LHCN-M2 (cell line): ENCODE measurements at places on chromosomes 2 and 18. TPM values are rescaled to one million over a fixed set of nuclear protein-coding genes. Genes with fewer than 3 reads are reported as not detected.

The LYG2 gene
- total RNA-seq: not detected in 2 replicates

DNA sequence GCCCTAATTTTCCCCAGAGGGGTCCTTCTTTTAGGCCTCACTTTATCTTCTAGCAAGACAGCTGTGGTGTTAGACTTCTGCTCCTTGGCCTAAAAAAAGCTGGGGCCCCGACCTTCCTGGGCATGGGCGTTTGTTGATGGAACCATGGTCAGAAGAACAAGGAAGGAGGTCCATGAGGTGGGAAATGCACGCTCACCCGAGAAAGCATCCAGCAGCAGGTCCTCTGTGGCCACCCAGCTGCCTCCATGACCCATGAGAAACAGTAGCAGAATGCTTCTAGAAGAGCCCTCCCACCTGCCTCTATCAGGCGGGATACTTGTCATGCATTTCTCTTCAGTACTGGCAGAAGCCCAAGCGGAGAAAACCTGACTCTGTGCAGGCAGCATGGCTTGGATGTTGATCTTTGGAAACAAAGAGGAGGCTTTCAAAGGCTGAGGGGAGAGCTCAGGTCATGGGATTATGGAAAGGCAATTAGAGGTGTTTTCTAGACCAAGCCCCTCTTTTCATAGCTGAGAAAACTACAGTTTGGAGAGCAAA, 249.1 kb downstream of the FAM210A start:
- no peak for DNase-seq

DNA sequence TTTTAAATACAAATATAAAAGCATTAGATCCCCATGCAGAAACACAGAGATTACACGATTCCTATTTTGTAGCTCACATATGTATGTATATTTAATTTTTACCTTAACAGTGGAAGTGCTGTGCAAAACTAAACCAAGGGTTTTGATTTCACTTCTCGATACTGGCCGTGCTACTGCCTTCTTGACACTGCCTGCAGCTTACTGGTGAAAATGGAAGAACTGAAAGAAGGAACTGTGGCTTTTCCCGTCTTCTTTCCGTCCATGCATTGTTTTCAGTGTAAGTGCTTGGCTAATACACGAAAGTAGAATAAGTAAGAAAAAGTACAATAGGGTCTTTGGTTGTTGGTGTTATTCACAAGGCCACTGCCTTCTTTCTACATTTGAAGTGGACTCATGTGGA, 129.5 kb downstream of the NDUFA10 start:
- DNase-seq: no peak

The ACKR3 gene
- not detected in 2 replicates for total RNA-seq

The SLC19A3 gene
- total RNA-seq: 0.17 and 0.26 TPM in 2 replicates

GRCh38 chr2:8841932-8842331, 4.5 kb upstream of the KIDINS220 start:
- DNase-seq: peak; percentile 25

DNA sequence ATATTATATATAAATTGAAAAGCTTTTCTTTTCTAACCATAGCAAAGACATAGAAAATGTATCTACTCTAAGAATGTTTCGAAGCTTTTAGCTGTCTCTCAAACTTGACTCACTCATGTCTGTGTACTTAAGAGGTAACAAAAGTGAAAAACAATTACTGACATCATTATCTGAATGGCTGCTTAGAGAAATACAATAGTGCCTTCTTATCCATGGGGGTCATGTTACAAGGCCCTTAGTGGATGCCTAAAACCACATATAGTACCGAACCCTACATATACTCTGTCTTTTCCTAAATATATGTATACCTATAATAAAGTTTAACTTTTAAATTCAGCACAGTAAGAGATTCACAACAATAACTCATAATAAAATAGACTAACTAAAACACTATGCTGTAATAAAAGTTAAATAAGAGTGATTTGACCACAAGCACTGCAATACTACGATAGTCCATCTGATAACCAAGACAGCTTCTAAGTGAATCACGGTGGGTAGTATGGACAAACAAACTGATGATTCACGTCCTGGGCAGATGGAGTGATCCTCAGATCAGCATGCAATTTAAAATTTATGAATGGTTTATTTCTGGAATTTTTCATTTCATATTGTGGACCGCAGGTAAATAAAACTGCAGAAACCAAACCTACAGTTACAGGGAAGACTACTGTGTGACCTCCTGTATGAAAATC, 246.2 kb downstream of the XIRP2 start:
- peak; percentile 87 for DNase-seq

- DNase-seq: no peak
Observed at GRCh38 chr18:42654556-42654955, 460.9 kb downstream of the RIT2 start.
